ENCODE measurements at places on chromosomes 11 and 22.

GRCh38 chr11:132006884-132007580 lies 636.6 kb downstream of the NTM start:
- DNase-seq = no peak

DNA sequence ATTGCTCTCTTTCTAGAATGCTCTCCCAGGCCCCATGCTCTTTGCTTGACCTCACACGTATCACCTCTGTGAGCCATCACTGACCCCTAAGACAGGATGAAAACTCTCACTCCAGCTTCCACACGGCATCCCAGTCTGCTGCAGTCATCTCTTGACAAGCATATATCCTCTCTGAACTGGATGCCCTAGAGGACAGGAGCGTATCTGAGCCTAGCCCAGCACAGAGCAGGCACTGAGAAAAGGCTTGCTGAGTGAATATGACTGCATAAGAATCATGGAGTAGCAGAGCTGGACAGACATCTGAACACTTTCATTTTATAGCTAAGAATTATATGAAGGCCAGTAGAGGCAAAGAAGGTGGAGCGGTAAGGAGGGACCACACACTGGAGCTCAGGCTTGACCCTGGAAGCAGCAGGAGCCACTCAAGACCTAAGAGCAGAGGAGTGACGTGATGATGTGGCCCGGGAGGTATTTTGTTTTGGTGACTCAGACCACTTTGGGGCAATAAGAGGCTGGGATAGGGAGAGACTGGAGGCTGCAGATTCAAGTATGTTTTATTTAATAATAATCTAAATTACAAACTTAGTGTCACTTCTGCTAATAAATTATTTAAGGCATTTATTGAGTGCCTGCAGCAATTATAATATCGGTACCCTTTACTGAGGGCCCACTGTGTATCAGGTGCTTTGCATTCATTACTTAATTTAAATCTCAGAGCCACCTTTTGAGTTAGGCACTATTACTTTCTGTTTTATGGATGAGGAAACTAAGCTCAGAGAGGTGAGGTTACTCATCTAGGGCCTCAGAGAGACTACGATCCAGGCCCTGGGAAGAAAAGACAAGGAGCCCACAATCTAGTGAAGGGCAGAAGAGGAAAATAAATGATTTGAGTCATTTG lies 42.6 kb downstream of the MAP6 start:
- no peak for DNase-seq

DNA sequence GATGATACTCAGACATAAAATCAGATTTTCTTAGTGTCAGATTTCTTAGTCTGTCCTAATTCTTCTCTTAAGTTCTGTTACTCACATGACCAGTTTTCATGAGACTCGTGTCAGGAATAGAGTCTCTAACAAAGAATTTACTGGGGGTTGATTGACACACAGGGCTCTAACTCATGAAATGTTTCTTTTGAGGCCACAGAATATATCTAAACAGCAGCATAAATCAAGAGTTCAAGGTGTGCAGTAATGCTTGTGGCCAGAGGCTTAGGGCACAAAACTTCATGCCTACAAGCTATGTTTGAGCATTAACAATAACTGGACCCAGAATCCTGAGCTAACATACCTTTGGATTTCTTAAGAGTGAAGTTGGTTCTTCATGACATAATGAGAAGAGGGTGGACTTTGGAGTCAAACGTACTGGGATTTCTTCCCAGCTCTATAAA lies 237.2 kb downstream of the DDX10 start:
- no peak for DNase-seq

- no peak for DNase-seq
These were observed 8.2 kb upstream of the TBC1D22A start for GRCh38 chr22:46754110-46754799.

GRCh38 chr22:19818324-19819207 lies 36.1 kb downstream of the GNB1L start:
- no peak for DNase-seq

- DNase-seq = no peak
These were observed 18.9 kb downstream of the PLAAT3 start for GRCh38 chr11:63595296-63595695.

DNA sequence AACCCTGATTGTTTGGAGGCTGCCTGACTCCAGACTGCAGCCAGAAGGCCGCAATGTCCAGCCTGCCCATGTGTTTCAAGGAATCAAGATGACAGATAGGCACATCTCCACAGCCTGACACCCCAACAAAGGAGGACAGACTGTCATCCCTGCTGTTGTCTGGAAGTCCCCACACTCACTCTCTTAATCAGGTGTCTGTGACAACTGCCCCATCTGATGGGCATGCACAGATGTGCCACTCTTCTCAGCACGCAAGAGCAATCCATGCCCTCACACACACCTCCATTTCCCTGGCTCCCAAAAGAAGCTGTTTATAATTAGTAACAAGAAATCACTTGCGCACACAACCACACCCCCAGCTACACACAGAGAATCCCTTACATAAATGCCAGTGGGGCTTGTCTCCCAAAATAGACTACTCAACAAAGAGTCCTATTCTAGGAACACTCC lies 117.6 kb downstream of the C11orf58 start:
- DNase-seq = no peak

DNA sequence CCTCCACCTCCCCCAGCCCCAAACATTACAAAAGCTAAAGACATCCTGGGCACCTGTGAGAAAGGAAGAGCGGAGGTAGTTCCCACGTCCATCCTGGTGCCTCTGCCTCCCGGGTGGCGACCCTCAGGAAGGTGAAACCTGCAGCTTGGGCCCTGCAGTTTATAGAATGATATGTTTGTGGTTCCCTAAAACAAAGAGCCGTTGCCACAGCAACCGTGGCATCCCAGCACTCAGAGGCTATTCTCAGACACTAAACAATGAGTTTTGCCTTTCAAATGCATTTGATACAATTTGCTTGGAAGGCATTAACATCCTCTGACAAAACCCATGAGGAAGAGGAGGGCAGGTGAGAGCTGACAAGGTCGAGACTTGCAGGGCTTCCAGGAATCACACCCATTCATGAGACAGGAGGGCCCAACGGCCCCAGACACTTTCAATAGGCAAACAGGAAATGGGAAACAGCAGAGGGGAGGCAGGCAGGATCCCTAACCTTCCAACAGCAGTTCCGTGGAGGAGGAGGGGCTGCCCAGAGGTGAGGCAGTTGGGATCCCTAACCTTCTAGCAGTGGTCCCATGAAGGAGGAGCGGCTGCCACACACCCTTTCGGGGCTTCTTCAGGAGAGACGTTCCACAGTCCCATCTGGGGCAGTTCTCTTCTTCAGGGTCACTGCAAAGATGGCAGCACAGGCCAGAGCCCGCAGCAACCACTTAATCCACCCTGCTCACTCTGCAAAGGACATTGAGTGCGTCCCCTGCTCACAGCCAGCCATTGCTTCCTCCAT lies 379.2 kb downstream of the SHANK2 start:
- DNase-seq = no peak

GRCh38 chr11:90646706-90647105 lies 423.9 kb upstream of the CHORDC1 start:
- DNase-seq = no peak

- no peak for DNase-seq
These were observed 390.1 kb upstream of the B3GAT1 start for GRCh38 chr11:134802116-134802515.

- no peak for DNase-seq
These were observed 1564.8 kb upstream of the TENM4 start for GRCh38 chr11:81005595-81005994.

DNA sequence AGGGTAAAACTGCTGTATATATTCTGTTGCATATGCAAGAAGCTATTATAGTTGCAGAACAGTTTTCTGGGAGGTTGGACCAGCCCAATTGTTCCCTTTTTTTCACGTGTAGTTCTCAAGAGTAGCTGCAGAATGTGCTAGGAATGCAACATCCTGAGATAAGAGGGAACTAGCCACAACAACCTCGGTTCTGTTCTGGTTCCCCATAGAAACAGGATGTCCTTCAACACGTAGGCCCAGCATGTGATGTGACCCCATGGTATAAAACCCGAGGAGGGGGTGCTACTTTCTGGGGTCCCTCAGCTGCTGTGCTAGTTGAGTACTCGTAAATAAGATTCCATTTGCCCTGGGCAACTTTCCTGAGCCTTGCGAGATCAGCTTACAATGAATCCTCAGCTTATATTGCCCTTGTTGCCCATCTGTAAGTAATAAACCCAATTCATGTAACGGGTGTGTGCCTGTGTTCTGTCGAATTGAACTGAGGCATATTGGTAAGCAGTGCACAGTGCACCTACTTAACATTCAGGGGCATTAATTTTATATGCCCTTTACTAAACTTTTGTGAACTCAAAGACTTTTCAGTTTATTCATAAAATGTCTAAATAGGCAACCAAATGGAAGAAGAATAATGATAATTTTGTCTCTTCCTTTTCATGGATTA lies 23.0 kb upstream of the TRAF6 start:
- DNase-seq = no peak

- DNase-seq = no peak
These were observed 53.5 kb downstream of the ISX start for GRCh38 chr22:35119494-35119893.

DNA sequence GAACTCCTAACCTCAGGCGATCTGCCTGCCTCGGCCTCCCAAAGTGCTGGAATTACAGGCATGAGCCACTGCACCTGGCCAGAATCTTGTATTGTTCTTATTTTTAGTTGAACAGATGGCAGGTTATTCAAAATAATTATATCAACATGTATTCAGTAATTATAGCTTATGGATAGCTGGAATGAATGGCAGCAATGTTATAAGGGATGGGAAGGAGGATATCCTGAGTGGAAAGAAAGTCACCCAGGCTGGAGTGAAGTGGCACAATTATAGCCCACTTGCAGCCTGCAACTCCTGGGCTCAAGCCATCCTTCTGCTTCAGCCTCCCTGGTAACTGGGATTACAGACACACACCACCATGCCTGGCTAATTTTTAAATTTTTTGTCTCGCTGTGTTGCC lies 88.1 kb downstream of the MED15 start:
- DNase-seq = no peak

GRCh38 chr11:120599816-120600420 lies 88.4 kb downstream of the GRIK4 start:
- DNase-seq = no peak

GRCh38 chr22:27625769-27626674 lies 175.5 kb downstream of the MN1 start:
- DNase-seq = no peak

DNA sequence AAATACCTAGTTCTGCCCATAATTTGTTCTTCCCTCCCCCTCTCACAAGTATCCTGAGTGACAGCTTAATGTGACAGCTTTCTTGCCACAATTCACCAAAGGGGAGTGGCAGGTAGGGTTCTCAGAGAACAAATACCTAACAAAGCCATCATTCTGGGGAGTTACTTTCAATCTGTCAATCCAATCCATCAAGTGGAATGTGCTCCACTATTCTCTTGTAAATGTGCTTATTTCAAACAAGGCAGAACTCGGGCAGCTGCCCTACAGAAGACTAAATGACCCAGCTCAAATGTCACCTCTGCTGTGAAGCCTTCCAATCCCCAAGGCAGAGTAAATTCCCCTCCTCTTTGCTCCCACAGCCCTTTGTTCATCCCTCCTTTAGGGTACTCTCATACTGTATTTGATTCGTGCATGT lies 27.8 kb downstream of the LGR4 start:
- DNase-seq = no peak

GRCh38 chr11:77069969-77070582 lies 3.3 kb downstream of the CAPN5 start:
- no peak for DNase-seq

DNA sequence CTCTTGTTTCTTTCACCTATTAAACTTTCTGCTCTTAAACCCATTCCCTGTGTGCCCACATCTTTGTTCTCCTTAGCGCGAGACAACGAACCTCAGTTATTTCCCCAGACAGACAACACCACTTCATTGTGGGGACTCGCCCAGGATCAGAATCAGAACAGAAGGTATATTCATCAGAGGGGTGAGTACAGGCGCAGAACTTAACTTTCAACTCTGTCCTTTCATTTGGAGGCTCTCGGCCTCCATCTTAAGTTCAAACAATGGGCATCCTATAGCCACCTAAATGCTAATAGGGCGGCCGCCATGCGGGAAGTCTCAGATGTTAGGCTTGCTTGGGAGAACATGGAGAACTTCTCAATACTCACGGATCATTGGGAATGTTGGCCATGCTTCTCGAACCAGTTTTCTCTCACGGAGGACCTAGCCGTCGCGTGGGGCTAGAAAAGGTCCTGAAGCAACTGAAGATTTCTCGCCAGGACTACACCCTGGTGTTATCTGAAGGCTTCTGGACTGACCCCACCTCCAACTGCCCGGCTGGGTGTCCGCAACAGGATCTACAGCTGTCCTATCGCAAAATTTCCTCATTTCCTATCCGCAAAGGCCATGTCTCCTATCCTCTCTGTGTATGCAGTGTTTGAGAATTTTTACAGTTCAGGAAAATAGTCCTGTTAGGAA lies 13.4 kb upstream of the HYLS1 start:
- DNase-seq = no peak

GRCh38 chr11:64304032-64304315 lies 1.4 kb upstream of the ESRRA start:
- DNase-seq = no peak

DNA sequence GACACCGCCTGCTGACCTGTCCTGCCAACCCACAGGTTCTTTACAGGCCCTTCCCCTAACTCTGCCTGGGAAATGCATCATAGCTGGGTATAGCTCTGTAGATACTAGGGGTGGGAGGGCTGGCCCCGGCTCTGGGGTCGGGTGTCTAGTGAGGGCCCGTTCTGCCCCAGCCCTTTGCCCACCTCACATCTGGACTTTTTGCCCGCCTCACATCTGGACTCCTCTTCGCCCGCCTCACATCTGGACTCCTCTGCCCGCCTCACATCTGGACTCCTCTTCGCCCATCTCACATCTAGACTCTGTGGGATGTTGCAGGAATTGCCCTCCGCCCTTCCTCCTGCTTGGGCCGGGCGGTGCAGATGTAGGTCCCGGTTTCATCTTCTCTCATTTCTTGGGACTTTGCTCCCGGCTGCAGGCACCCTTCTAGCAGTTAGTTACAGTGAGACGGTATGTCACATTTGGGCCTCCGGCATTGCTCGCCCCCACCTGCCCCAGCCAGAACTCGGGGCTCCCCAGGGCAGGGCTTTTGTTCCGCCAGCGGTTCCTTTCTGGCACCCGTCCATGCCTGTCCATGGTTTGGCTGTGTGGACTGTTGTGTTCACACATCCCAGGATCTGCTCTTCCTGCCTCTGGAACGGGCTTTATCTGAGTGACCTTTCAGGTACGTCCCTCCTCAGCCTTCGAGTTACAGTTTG lies 1153.7 kb downstream of the BRD1 start:
- no peak for DNase-seq

DNA sequence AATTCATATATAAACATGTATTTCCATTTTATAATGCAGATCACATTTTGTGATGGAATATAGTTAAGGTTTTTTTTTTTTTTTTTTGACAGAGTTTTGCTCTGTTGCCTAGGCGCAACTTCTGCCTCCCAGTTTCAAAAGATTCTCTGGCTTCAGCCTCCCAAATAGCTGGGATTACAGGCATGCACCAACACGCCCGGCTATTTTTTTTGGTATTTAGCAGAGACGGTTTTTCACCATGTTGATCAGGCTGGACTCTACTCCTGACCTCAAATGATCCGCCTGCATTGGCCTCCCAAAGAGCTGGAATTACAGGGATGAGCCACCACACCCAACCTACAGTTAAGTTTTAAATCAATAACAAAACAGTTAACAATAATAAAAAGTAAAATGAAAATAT lies 18.8 kb downstream of the XKR3 start:
- DNase-seq = no peak
